NCI-H524 (cell line): ENCODE measurements at places on chromosomes 1 and 21.

- no peak for DNase-seq
Observed at GRCh38 chr1:241275981-241276380, 81.0 kb downstream of the RGS7 start.

- DNase-seq: no peak
Observed at GRCh38 chr1:9476790-9477463, 62.3 kb upstream of the SLC25A33 start.

- no peak for DNase-seq
Observed at GRCh38 chr1:100683448-100684349, 35.8 kb upstream of the VCAM1 start.

- no peak for DNase-seq
Observed at GRCh38 chr1:231206856-231207255, 34.2 kb upstream of the GNPAT start.

DNA sequence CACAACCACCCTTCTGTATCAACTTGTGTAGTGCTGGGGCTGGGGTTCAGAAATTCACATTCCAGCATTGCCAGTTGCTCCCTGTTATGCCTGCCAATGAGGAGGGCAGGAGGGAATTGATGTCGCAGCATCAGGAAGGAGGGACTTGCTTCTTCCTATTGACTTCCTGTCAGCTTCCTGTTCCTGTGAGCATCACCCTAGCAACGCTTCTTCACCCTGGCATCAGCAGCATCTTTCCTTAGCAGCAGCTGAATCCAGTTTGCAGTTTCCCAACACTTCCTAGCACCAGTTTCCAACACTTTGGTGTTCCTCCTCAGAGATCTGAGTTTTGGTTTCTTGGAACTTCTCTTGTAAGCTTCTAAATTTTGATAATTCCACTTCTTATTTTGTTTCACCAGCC lies 8.9 kb upstream of the TRIM62 start:
- no peak for DNase-seq

GRCh38 chr1:244792188-244792850 lies 43.1 kb upstream of the COX20 start:
- DNase-seq: no peak
